Frontal cortex (tissue), 4 donors: ENCODE measurements at places on chromosomes 4 and X.

DNA sequence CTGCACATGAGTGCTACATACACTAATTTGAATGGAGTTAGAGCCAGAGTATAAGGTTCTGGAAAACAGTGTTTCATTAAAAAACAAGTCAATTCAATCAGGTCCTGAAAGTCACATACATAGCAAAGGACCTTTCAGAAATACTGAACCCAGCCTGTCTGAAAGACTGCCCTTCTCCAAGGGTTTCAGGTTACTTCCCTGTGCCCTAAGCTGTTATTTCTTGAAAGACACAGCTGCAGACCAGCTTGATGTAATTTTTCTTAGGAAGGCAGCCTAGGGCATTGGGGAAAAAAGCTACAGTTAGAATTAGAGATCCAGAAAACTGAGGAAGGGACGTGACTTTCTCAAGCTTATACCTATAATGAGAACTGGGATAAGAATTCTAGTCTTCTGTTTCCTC is 155.9 kb upstream of the MAOA start:
- DNase-seq, result no peak

DNA sequence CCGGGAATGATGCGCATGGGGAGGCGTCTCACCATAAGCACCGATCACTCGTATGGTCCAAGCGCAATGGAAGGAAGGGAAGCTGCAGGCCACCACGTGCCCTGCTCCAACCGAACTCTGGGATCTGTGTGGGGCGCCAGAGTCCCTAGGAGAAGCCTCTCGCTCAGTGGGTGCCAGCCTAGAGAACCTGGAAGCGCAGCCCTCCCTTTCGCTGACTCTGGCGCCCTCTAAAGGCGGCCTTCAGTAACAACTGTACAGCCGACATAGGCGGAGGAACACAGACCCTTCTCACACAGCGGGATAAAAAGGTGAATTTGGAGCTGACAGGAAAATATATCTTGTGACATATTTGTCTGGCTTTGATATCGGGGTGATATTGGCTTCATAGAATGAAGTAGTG is 76.0 kb downstream of the INTS6L start:
- no peak for DNase-seq

- no peak for DNase-seq
Observed at GRCh38 chrX:21883258-21883657, 27.5 kb downstream of the YY2 start.

DNA sequence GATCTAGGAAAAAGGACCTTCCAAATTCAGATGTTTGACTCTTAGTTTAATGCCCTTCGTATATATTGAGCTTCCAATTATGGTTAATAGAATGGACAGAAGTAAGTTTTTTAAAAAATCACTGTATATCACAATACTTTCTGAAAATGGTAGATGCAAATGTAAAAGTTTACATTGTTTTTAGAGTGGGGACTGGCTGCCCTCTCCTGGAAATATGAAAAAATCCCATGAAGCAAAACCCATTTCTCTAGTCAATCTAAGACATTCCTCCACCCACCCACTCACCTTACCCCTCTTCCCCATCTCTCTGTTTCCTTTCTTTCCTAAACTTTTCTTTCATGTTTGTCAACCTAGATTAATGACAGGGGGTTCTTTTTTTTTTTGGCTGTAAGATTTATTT is 134.5 kb downstream of the ARHGAP6 start:
- DNase-seq, result no peak

DNA sequence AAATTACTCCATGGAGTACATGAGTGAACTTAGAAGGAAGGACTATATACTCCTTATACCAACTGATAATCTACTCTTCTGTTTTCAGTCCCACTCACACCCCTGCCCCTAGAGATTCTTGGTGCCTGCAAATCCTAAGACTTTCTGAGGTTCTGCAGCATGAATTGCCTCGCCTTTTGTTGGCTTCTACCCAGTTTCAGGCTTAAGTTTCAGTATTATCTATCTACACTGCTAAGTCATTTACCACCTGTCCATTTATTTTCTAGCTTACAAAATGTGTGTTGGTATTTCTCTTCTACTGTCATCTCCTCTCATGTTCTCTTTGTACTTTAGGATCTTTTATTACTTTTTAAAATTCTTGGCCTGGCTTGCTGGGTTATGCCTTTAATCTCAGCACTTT is 94.4 kb upstream of the AMOT start:
- DNase-seq, result no peak
